ENCODE measurements at places on chromosomes 11 and 22.

DNA sequence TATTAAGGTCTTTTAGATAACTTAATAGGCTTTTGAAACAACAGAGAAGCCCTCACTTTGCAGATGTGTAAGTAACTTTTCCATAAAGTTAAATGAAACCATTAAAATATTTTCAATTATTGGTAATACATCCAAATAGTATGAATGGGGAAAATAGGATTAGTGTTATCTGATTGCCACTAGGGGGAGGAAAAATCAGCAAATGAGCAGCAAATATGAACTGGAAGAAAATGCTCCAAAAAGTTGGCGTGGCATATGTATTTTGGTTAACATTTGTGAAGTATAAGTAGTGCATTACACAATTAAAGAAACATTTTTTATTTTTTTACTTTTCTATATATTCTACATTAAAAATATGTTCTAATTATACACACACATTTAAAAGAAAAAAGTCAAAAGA, 259.8 kb upstream of the ANO5 start:
- DNase-seq, result no peak
- no peak overlapping the region for H3K27ac ChIP-seq
- no peak overlapping the region for H3K4me3 ChIP-seq
- H3K4me1 ChIP-seq, result no peaks in the 10 kb centered on the region
- no peaks in the 10 kb centered on the region for H3K27me3 ChIP-seq

- H3K4me1 ChIP-seq, result no peaks in the 10 kb centered on the region
- no peak overlapping the region for H3K27ac ChIP-seq
- H3K36me3 ChIP-seq, result no peaks in the 10 kb centered on the region
- H3K4me3 ChIP-seq, result no peak overlapping the region
- DNase-seq, result peak; percentile 22
These were observed 61.4 kb upstream of the ASPHD2 start for GRCh38 chr22:26367402-26368245.

DNA sequence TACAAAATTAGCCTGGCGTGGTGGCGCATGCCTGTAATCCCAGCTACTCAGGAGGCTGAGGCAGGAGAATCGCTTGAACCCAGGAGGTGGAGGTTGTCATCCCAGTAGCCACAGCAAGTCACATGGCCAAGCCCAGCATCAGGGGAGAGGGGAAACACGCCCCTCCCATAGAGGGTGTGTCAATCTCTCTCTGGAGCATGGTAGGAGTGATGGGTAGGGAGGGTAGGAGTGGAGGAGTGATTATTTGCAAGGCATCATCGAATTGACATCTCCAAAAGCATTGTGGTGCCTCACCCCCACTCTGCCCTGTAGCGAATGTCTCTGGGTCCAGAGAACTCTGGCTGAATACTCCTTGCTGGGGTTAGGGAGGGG, 6.1 kb upstream of the SSTR3 start:
- H3K36me3 ChIP-seq, result no peaks in the 10 kb centered on the region
- H3K4me1 ChIP-seq, result no peaks in the 10 kb centered on the region
- no peaks in the 10 kb centered on the region for H3K27me3 ChIP-seq
- H3K4me3 ChIP-seq, result no peak overlapping the region
- DNase-seq, result no peak

- no peaks in the 10 kb centered on the region for H3K36me3 ChIP-seq
- DNase-seq, result no peak
- no peaks in the 10 kb centered on the region for H3K27me3 ChIP-seq
- no peak overlapping the region for H3K4me3 ChIP-seq
- H3K4me1 ChIP-seq, result no peaks in the 10 kb centered on the region
- no peak overlapping the region for H3K27ac ChIP-seq
These were observed 11.6 kb downstream of the LRRC32 start for GRCh38 chr11:76658651-76659650.

GRCh38 chr22:23970201-23970641, 3.5 kb downstream of the DDTL start:
- H3K27me3 ChIP-seq, result no peaks in the 10 kb centered on the region
- no peak overlapping the region for H3K4me3 ChIP-seq
- no peak overlapping the region for H3K27ac ChIP-seq
- no peak for DNase-seq
- no peaks in the 10 kb centered on the region for H3K36me3 ChIP-seq
- H3K4me1 ChIP-seq, result no peaks in the 10 kb centered on the region

- no peak overlapping the region for H3K4me3 ChIP-seq
- DNase-seq, result no peak
- H3K4me1 ChIP-seq, result no peaks in the 10 kb centered on the region
- H3K36me3 ChIP-seq, result no peaks in the 10 kb centered on the region
- no peaks in the 10 kb centered on the region for H3K27me3 ChIP-seq
- H3K27ac ChIP-seq, result no peak overlapping the region
These were observed 298.3 kb downstream of the KIRREL3 start for GRCh38 chr11:126702165-126702720.

- H3K4me1 ChIP-seq, result peaks cover 4% of the 10 kb centered on the region
- DNase-seq, result no peak
- H3K27me3 ChIP-seq, result no peaks in the 10 kb centered on the region
- no peaks in the 10 kb centered on the region for H3K36me3 ChIP-seq
- H3K4me3 ChIP-seq, result peak overlapping the region; percentile 76
These were observed 1.5 kb downstream of the CHEK1 start for GRCh38 chr11:125626288-125626950.
